ENCODE measurements at places on chromosomes 6 and 20.

DNA sequence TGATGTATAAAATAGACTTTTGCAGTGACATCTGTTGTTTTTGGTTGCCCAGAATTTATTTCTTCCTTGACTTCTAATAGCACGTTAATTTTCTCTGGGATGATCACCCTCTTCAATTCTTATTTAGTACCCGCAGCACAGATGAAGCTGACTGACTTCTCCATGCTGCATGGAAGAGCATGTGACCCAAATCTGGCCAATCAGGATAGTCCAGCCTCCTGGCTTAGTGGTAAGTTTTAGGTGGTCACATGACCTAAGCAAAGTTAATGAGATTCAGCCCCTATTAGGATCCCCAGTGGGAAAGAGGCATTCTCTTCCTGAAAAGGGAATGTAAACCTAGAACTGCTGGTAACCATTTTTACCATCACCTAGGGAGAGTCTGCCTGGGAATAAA lies 13.8 kb upstream of the SIRT5 start:
- no peak for DNase-seq

DNA sequence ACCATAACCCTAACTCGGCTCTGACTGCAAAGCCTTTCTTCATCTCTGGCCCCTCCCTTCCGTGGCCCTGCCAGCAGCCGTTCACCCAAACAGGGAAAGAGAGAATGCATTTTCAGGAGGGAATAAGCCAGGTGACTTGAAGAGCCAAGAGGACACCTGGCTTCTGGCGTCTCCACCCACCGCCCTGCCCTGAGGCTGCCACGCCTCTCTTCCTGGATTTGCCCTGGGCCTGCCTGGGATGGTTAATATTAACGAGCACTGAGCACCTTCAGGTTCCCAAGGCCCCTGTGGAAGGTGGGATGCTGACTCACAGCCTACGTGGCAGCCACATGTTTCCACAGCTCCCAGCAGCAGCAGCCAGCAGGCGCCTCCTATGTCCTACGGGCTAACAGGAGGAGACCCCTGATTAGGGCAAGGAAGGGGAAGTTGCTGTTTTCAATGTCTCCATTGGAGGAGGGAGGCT lies 138.0 kb upstream of the RREB1 start:
- no peak for DNase-seq

DNA sequence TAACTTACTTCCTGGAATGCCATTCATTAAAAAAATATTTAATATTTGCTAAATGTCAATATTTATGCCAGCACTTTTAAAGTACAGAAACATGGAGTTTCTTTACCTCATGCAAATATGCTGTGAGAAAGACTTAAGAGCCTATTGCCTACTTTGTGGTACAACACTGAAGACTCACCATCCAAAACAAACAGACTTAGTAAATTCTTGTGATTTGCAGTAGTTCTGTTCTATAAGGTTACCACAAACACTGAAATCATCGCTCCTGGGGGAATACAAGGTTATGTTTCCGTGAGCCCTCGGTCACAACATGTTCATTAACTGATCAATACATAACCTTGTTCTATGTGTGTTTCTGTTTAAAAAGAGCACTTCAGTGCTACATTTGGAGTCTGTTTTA lies 78.3 kb downstream of the ATG5 start:
- no peak for DNase-seq

GRCh38 chr6:157245436-157245835 lies 77.9 kb downstream of the TMEM242 start:
- DNase-seq: no peak

DNA sequence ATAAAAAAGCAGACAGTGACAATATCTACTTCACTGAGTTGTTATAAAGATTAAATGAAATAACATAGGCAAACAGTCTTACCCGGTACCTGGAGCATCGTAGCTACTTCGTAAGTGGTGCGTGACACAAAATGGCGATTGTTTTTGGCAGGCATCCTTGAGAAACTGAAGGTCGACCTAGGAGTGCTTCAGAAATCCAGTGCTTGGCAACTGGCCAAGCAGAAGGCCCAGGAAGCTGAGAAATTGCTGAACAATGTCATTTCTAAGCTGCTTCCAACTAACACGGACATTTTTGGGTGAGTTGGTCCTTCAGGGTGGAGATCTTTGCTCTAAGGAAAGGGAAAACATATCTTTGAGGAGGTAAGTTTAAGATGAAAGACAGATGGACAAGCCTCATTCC lies 4.8 kb downstream of the BPIFA2 start:
- no peak for DNase-seq

Data from EL (cell line).